GM12878 (cell line): ENCODE measurements at places on chromosomes 5 and 9. TPM values are rescaled to one million over a fixed set of nuclear protein-coding genes. Genes with fewer than 3 reads are reported as not detected.

GRCh38 chr9:34332076-34332964 is 3.0 kb downstream of the NUDT2 start:
- no peaks in the 10 kb centered on the region for H3K36me3 ChIP-seq
- no peaks in the 10 kb centered on the region; the same call in 1 of the 2 replicates for H3K4me1 ChIP-seq
- H3K4me3 ChIP-seq: no peak overlapping the region
- DNase-seq: peak; percentile 12
- H3K27me3 ChIP-seq: no peaks in the 10 kb centered on the region

GRCh38 chr5:133244242-133244641 is 192.4 kb downstream of the HSPA4 start:
- no peaks in the 10 kb centered on the region for H3K36me3 ChIP-seq
- no peak for DNase-seq
- H3K4me1 ChIP-seq: peaks cover 44% of the 10 kb centered on the region
- H3K27me3 ChIP-seq: no peaks in the 10 kb centered on the region
- no peak overlapping the region for H3K4me3 ChIP-seq

Gene PDGFRB
- total RNA-seq: 2.2 and 3.3 TPM in 2 replicates

- no peaks in the 10 kb centered on the region; the same call in 1 of the 2 replicates for H3K4me1 ChIP-seq
- H3K27ac ChIP-seq: no peak within 1 kb of the TSS
- 0 out of 2 replicates have a peak, but pooled peaks cover 1% of the 10 kb centered on the region for H3K27me3 ChIP-seq
These were observed at the start of gene PCDHGA10 for GRCh38 chr5:141412854-141413539. Gene PCDHGA10 (plus strand): TSS chr5:141412987. CDS start chr5:141413176, 189 bp downstream.

Gene RASEF
- not detected in 2 replicates for total RNA-seq

- H3K27me3 ChIP-seq: no peaks in the 10 kb centered on the region
- peaks cover 14% of the 10 kb centered on the region for H3K36me3 ChIP-seq
- H3K4me3 ChIP-seq: no peak overlapping the region
- no peak overlapping the region for H3K27ac ChIP-seq
- no peak for DNase-seq
These were observed 24.7 kb downstream of the STK10 start for GRCh38 chr5:172163346-172163745.

- no peaks in the 10 kb centered on the region; the same call in 1 of the 2 replicates for H3K27me3 ChIP-seq
- no peak overlapping the region for H3K4me3 ChIP-seq
- no peak overlapping the region for H3K27ac ChIP-seq
- no peaks in the 10 kb centered on the region for H3K4me1 ChIP-seq
These were observed 87.7 kb upstream of the PTPN3 start for GRCh38 chr9:109585796-109586195.

- no peak overlapping the region for H3K4me3 ChIP-seq
- peaks cover 23% of the 10 kb centered on the region for H3K4me1 ChIP-seq
- H3K27me3 ChIP-seq: no peaks in the 10 kb centered on the region
- no peak overlapping the region for H3K27ac ChIP-seq
These were observed 51.9 kb upstream of the JAK2 start for GRCh38 chr9:4933177-4933576.

DNA sequence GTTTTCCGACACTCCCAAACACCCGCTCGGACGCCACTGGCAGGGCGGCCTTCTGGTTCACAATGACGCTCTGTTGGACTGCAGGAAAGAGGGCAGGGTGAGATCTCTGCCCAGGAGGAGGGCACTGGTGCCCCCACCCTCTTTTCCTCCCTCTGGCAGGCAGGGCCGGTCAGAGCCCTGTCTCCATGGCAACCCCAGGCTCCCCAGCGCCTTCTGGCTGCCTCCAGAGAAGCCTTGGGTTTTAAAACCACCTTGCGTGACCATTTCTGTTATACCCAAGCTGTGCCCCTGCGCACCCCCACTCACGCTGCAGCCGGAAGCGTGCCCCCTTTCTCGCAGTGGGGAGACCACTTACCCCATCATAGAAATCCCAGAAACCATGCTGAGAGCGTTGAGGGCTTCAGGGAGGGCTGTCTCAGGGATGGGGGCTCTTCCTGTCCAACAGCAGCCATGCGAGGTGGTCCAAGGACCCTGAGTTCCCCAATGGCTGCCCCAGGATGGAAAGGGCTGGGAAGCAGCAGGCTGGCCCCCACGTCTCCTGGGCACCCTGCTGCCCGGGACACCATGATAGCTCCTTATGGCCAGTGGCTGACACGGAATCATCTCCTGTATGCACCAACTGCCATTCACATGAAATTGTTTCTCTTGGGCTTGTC is 7.3 kb downstream of the C9orf50 start:
- H3K4me1 ChIP-seq: peaks cover 8% of the 10 kb centered on the region
- H3K27me3 ChIP-seq: no peaks in the 10 kb centered on the region
- DNase-seq: no peak
- no peak overlapping the region for H3K4me3 ChIP-seq
- H3K36me3 ChIP-seq: no peaks in the 10 kb centered on the region
- H3K27ac ChIP-seq: no peak overlapping the region

- H3K27me3 ChIP-seq: peaks cover 6% of the 10 kb centered on the region; the same call in 1 of the 2 replicates
- H3K4me1 ChIP-seq: peaks cover 36% of the 10 kb centered on the region
- no peak for DNase-seq
- H3K27ac ChIP-seq: no peak overlapping the region
- no peak overlapping the region for H3K4me3 ChIP-seq
These were observed 6.6 kb downstream of the FIBCD1 start for GRCh38 chr9:130932255-130933079.

DNA sequence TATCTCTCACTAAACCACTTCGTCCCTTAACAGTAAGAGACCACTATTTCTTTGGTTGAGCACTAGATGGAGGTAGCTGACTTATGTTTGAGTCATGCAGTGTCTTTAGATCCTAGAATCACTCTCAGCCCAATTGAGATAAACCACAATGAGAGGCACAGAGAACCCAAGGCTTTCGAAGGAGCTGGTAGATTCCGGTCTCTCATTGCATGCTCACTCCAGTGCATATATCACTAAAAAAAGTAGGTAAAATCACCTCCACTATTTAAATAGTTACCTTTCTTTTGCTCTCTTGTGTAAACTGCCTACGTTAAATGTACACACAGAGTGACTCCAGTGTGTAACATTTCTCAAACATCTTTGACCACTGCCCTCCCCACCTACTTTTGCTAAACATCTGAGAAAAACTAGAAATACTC is 27.6 kb downstream of the ACTL7A start:
- no peak for DNase-seq
- peaks cover 3% of the 10 kb centered on the region for H3K36me3 ChIP-seq
- H3K4me1 ChIP-seq: peaks cover 8% of the 10 kb centered on the region
- H3K27me3 ChIP-seq: no peaks in the 10 kb centered on the region
- no peak overlapping the region for H3K27ac ChIP-seq
